ENCODE measurements at places on chromosomes 11 and 22.

GRCh38 chr11:61327669-61328071 is 5.2 kb downstream of the DDB1 start:
- no peak for DNase-seq

DNA sequence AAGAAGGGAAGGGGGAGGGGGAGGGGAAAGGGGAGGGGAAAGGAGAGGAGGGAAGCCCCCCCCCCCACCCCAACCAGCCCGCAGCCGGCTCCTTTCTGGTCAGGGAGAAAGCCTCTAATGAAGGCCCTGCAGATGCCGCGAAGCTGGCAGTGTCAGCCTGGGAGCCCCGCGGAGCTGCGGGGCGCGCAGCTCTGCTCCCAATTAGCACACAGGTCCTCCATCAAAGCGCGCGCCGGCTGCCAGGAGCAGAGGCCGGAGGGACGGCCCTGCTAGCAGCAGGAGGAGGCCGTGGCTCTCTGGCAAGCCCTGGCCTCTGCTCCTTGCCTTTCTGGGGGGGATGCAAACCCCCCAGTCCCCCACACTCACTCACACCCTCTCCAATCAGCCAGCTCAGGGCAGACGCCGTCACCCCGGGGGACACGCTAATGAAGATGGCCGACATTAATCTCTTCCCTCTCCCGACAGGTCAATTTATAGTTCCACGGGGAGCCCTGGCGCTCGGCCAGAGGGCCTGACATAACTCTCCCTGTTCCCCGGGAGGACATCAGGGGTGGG is 70.5 kb upstream of the TCF20 start:
- no peak for DNase-seq

- no peak for DNase-seq
These were observed 40.9 kb downstream of the TBX1 start for GRCh38 chr22:19801340-19802000.

DNA sequence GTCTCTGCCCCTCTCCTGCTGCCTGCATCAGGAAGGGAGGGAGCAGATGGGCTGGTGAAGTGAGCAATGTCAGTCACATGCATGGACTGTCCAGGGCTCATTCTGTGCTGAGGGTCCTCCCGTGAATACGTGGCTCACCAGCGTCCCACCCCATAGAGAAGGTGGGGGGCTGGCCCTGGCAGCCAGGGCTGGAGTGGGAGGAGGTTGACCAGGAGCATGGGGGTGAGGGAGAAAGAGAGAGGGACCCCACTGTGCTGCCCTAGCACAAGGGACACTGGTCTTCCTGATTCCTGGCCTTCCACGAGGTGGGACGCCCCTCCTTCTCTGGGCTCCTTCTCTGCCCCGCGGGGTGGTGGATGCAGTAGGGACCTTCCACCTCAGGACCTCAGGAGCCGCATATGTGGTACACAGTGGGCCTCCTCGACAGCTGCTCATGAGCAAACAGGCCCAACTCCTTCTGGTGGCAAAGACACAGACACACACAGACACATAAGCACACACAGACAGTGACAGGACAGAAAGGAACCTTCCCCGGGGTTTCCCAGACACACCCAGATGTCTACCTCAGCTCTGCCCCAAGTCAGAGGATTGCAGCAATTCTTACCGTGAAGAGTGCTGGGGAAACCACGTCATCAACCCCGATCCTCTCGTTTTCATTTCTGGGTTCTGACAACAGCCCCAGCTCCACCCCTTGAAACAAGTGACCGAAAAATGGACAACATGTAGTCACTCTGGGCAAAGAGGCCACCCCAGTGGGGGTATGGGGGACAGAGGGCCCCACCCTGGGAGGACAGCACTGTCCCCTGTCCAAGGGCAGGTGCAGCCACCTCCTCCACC is 3.6 kb upstream of the APOBEC3A start:
- no peak for DNase-seq
